ENCODE measurements at places on chromosomes 7 and 10. TPM values are rescaled to one million over a fixed set of nuclear protein-coding genes. Genes with fewer than 3 reads are reported as not detected.

Gene SLC13A1
- total RNA-seq, result not detected

Gene NPFFR1
- not detected for total RNA-seq

Gene LRRC18
- not detected for total RNA-seq

Gene SMIM30
- 15.1 TPM for total RNA-seq

Gene HTRA1
- total RNA-seq, result 92.6 TPM

Gene CASP7
- total RNA-seq, result 12.4 TPM

Gene PIK3CG
- total RNA-seq, result 0.53 TPM

Gene EIF5AL1
- 0.44 TPM for total RNA-seq

Gene CPN1
- 73.6 TPM for total RNA-seq

DNA sequence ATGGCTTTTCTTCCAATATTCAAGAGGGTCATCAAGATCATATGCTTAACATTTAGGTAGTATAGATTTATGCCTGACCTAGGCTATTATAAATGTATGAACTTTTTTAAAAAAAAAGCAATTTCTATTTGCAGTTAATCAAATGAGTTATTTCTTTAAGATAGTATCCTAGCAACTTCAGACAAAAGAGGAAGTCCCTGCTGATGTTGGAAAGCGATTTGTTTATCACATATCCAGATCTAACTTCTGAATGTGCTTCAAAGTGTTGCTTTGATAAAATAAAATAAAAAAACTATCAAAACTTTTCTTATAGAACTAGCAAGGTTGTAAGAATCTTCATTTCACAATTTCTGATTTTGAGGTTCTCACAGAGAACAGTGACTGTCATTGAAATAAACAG, 401.9 kb upstream of the PHF14 start:
- no peak for DNase-seq

- DNase-seq, result no peak
Measured at GRCh38 chr7:113176836-113177235, 58.5 kb upstream of the SMIM30 start.

DNA sequence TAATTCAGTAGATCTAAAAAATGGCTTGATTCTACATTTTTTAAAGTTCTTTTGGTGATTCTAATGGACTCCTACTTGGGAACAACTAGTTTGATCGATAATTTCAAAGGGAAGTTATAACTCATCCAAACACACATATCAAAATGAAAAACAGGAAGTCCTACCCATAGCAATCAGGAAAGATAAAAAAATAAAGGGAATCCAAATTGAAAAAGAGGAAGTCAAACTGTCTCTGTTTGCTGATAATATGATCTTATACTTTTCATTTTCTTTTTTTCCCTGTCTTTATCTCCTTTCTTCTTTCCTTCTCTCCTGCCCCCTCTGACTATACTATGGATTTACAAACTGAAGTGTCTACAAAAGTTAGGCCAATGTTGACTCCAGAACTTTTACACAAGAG, 118.8 kb downstream of the IQUB start:
- no peak for DNase-seq

GRCh38 chr7:148747274-148747673, 48.6 kb downstream of the CUL1 start:
- DNase-seq, result no peak

- peak; percentile 36 for DNase-seq
Measured at GRCh38 chr10:85888004-85888403, 478.6 kb downstream of the GRID1 start.

DNA sequence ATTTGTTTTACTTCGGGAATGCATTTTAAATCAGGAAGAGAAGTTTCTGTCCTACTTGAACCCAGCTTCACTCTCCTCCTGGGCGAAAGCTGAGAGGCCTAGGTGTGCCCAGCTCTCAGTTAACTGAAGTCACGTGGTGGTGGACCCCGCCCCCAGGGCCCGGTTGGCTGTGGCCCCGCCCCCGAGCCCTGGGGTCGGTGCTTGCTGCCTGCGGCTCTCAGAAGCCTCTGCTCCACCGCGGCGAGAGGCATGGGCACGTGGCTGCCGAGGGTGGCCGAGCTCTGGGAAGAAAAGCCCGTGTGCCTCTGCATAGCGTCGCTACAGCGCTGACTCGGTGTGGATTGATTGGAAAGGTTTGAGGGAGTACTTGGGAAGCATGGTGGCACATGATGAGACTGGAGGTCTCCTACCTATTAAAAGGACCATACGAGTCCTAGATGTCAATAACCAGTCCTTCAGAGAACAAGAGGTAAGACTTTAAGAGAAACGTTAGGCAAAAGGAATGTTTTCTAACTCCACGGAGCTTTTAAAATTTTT, 34.1 kb downstream of the NET1 start:
- peak; percentile 95 for DNase-seq

DNA sequence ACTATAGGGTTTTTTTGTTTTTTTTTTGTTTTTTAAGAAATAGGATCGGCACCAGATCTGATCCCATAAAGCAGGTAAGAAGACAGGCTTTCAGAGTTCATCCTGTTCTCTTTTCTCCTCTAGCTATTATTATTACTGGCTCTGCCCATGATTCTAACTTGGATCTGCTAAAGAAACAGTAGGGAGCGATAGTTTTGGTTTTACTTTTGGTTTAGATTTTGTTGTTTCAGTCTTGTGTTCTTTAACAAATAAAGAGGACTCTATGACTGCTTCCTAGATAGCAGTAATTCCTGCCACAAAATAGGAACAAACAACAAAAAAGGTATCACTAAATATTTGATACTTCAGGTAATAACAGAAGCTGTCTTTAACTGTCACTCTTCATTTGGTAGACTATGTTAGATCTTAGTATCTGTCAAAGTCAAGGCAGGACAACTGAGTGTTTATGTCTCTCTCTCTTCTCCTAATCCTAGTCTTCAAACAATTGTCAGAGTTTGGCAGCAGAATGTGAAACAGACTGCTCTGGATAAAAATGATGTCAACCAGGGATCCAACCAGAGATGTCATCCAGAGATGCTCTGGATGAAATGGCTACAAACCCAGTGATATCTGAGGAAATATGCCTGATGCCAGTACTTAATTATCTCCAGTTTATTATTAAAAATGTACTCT, 99.8 kb downstream of the KMT2C start:
- DNase-seq, result no peak

- no peak for DNase-seq
Measured at GRCh38 chr7:13727279-13727678, 262.2 kb downstream of the ETV1 start.

DNA sequence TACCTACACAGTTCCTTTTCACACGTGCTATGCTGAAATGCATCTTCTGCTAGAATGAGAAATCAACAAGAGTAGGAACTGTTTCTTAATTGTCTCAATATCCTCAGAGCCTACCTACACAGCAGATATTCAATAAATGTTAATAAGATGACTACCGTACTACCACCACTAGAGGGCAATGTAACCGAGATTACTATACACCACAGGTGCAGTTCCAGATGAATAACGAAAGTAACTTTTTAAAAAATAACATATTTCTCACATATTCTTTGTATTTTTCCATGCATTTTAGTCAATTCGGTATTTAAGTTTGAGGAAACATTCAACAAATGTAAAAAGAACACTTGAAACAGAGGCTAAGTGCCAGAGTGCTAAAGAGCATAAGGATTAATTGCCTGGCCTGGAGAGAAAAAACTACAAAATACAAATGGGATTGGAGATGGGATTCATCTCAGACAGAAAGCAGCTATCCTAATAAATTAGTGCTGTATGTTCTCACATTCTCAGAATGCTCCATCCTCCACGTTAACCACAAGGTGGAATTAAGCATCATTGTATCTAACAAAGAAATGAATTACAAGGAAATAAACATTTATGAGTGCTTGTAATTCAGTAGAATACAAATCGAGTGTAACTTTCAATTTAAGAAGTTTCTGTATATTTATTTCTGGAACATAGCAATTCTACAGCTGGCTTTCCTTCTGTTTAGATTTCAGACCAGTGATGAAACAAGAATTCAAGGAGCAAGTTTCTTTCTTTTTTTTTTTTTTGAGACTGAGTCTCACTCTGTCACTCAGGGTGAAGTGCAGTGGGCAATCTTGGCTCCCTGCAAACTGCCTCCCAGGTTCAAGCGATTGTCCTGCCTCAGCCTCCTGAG, 20.3 kb upstream of the HECTD2 start:
- no peak for DNase-seq

DNA sequence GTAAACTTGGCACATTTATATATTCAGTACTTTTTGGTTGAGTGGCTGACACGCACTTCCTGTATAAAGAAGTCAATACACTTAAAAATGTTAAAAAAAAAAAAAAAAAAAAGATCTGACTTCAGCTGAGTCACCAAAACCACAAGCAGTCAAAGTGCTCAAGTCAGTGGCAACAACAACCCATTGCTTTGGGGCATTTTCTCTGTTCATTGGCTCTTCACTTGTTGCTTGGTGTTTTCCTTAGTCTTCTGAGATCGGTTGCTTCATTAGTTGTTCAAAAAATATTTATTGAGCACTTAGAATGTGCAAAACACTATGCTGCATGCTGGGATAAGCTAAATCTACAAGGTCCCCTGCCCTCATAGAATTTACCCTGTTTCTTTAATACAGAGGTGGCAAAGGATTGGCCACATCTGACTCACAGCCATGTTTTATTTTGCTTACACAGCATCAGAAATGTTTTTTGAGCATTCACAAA, 63.7 kb downstream of the ZNRF2 start:
- DNase-seq, result no peak

DNA sequence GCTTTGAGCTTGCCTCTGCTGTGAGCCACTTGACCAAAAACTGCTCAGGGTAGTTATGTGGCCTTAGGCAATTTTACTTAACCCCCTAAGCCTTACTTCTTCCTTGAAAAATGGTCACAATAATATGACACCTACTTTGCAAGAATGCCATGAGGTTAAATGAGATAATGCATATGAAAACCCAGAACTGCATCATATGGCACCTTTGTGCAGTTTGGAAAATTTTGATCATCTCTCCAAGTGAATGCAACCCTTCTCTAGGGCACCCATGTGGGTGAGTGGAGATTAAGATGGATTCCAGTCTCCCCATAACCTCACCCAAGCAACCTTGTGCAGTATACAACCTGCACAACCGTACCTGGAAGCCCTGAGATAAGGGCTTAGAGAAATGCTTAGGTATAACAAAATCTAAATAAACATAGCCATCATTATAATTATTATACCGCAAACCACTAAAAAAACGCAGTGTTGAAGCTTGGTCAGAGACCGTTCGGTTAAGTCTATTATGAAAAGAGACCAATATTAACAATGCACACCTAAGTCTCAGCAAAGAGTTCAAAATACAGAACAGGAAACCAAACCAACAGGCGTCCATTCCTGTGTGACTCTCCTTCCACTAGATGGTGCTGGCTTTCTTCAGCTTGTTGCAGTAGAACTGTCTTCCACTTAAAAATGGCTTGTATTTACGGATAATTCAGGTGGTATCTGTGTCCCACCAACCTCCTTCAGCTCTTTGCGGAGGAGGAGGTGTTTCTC, 21.0 kb upstream of the ASB15 start:
- no peak for DNase-seq

- no peak for DNase-seq
Measured at GRCh38 chr10:52106899-52107298, 207.2 kb upstream of the DKK1 start.

DNA sequence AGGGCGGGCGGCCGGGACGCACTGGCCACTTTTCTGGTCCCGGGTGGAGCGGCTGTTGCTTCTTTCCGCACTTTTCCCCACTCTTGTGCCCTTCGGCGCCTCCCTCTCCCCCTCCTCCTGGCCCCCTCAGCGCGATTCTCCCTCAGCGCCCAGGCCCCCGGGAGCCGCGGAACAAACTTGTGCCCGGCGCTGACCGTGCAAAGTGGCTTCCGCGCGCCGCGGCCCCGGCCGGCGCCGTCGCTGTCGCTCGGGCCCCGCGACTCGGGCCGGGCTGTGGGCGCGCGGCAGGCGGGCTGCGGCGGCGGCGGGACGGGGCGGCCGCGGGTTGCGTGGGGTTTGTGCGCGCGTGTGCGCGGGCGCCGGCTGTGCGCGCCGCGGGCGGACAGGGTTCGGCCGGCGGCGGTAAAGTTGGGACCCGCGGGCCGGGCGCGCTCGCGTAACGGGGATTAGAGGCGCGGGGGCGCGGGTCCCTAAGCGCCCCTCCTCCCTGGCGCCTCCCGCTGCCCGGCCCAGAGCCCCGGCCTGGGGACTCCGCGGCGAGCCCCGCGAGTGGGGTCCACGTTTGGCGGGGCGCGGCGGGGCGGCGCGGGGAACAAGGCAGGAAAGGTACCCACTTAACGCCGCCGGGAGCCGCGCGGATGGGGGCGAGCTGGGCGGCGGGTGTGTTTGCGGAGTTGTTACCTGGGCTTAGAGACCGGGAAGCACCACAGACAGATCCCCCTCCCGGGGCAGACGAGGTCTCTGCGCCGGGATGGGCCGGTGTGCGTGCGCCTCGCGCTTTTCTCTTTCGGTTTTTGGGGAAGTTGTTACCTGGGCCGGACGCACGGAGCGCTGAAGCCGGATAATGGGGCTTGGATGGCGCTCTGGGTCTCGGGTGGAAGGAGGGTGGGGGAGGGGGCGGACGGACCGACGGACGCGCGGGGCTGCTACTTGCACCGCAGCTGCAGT, 860 bp downstream of the ZEB1 start:
- peak; percentile 77 for DNase-seq

Measured in right lobe of liver (tissue), 6 donors.